ENCODE measurements at places on chromosomes 2 and 18.

DNA sequence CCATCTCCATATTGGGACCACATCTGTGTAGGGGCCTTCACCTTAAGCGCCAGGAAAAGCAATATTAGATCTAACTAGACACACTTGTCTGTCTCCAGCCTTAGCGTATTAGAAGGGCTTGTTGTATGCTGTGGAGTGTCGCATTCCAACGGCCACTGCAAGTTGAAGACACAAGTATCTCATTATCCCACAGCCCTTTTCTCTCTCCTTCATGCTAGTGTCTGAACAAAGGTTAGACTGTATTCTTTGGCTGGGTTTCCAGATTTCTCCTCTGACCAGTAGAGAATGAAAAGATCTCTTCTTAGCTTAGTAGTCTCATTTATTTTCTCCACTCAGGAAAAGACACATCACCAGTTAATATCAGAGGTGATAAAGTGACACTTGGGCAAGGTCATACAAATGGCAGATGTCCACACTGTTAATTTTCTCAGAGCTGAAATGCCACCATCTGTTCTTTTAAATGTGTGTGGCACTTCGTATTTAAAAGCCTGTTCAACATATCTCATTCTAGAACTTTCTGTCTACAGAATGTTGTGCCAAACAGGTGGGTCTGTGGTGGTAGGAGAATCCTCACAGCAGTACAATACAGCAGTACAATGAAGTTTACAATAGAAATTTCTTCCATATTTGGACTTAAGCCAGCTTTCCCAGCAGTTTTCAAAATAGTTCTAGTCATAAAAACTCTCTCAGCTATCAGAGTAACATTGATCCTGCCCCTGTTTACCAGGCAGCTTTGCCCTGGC lies 94.0 kb upstream of the ITGA6 start:
- no peak for DNase-seq

GRCh38 chr18:58900015-58900649 lies 35.5 kb downstream of the ZNF532 start:
- DNase-seq, result no peak

DNA sequence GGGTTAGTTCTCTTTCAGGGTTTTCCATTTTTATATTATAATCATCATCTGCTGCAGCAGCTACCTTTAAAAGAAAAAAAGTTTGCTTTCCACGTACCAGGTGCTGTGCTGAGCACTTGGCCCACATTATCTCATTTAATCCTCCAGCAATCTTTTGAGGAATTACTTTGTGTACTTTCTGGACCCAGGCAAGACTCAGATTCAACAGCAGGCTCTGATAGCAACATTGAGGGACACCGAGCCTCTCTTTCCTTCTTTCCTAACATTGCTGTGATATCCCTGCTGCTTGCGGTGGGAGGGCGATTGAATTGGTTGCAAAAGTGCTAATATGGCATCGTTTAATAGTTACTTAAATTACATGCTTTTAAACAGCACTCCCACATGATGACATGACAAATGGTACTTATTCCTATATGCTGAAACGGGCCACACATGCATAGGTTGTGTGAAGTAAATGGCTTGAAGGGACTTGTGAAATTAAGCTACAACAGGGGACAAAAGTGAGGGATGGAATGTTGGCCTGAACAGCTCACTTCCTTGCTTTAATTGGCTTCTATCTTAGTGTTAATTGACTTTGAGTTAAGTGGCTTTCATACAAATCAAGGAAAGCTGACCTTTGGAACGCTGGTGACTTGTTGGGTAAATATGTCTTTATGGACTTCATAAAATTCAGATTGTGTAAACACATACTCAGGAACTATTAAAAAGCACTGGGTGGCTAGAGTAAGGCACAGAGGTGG lies 21.2 kb downstream of the SPRED2 start:
- no peak for DNase-seq

- DNase-seq, result no peak
Measured at GRCh38 chr2:237422309-237422708, 8.3 kb upstream of the COL6A3 start.

GRCh38 chr2:235494716-235495372 lies 1.0 kb downstream of the AGAP1 start:
- no peak for DNase-seq

- DNase-seq, result no peak
Measured at GRCh38 chr2:108594132-108594981, 60.1 kb downstream of the LIMS1 start.

- no peak for DNase-seq
Measured at GRCh38 chr2:111701798-111702118, 182.2 kb downstream of the ANAPC1 start.

DNA sequence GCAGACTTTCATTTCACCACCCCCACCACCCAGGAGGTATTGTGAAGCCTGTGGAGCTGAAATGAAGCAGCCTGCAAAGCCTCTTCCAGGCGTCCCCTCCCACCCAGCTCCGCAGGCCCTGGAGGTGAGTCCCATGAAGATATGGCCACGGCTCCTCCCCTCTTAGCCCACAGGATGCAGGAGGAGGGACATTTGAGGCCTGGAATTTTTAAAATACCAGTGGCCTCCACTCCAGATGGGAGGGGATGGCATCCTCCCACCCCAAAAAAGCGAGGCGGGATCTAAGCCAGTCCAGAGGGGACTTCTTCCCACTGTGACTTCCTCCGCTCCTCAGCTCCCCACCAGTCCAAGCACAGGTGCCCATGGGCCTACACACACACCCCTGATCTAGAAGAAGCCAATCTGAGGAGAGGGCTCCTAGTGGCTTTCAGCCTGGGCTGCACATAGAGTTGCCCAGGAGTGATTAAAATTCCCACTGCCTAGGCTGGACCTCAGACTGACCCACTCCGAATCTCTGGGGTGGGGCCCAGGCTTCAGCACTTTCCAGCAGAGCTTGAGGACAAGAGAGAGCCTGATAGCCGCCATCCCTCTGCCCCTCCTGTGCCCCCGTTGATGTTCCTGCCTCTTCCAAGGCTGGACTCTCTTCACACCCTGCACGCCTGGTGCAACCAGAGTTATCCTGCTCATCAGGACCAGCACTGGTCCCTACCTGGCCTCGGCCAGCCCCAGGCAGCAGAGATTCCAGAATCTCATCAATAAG lies 206.9 kb downstream of the TNS1 start:
- DNase-seq, result no peak

GRCh38 chr2:45406621-45407020 lies 204.4 kb downstream of the SRBD1 start:
- no peak for DNase-seq

DNA sequence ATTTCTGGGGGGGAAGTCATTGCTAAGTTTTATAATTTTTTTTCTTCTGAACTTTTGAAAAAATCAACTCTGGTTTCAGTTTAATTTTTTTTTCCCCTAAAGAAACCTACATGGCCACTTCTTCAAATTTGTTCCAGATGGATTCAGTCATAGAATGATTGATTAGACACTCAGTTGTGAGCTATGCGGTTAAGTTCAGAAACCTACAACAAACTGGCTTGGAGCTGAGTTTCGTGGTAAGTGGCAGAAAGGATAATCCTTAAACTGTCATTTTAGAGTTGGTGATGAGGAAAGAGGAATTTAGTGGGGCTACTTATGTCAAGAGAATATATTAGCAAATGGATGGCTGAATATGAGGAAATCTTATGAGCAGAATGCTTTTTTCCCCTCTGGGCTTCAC lies 23.7 kb downstream of the EFEMP1 start:
- no peak for DNase-seq

- DNase-seq, result no peak
Measured at GRCh38 chr2:241298673-241299072, 16.8 kb downstream of the HDLBP start.

GRCh38 chr2:215736653-215737290 lies 276.6 kb downstream of the MREG start:
- no peak for DNase-seq

DNA sequence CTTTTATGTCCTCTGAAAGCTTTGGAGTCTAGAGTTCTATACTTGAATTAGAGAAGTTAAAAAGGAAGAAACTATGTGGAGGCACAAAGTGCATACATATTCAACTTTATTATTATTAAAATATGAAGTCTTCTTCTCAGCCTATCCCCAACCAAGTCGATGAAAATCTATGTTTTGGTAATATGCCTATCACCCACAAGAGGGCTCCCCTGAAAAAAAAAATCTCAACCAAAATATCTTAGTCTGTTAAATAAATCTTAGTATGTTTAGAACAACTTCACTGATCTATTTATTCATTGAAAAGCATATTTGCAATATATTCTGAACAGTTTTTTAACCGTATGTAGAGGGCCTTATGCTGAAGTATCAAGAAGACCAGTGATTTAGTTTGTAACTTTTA lies 804.5 kb downstream of the TDRD15 start:
- DNase-seq, result no peak

GRCh38 chr18:9177466-9177865 lies 40.9 kb downstream of the ANKRD12 start:
- DNase-seq, result no peak

- DNase-seq, result no peak
Measured at GRCh38 chr18:50405582-50406271, 30.9 kb downstream of the SKA1 start.

- DNase-seq, result no peak
Measured at GRCh38 chr2:139122711-139123158, 342.5 kb upstream of the NXPH2 start.

DNA sequence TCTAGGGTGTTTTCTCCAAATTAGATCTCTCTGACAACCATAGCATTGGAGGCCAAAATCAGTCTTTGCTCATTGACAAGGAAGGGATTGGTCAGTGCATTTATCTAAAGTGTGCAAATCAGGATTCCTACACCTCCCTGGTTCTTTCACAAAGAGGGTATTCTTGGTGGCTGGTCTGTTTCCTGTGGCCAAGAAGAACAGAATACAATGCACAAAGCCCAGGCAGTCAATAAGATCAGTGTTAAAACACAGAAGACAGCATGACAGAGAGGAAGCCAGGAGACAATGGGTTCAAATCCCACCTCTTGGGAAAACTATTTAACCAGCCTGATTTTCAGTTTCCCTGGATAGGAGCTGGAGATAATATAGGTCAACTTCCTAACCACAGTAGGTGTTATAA lies 46.1 kb upstream of the THOC1 start:
- DNase-seq, result no peak

DNA sequence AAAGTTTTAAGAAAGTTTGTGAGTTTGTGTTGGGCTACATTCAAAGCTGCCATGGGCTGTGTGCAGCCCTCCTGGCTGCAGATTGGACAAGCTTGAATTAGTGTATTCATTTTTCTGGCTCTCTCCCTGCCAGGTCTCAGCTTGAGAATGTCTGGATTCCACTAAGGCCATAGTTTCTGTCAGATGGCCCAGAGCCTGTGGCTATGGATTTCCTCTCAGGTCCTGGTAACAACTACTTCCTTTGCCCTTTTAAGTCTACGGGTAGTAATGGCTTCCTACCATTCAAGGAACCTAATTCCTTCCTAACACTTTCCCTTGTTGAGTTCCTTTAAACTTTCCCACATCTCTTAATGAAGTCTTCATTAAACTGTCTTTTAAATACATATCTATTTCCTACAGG lies 24.3 kb upstream of the PSMD14 start:
- DNase-seq, result no peak

GRCh38 chr2:20582600-20583221 lies 68.2 kb downstream of the HS1BP3 start:
- no peak for DNase-seq

DNA sequence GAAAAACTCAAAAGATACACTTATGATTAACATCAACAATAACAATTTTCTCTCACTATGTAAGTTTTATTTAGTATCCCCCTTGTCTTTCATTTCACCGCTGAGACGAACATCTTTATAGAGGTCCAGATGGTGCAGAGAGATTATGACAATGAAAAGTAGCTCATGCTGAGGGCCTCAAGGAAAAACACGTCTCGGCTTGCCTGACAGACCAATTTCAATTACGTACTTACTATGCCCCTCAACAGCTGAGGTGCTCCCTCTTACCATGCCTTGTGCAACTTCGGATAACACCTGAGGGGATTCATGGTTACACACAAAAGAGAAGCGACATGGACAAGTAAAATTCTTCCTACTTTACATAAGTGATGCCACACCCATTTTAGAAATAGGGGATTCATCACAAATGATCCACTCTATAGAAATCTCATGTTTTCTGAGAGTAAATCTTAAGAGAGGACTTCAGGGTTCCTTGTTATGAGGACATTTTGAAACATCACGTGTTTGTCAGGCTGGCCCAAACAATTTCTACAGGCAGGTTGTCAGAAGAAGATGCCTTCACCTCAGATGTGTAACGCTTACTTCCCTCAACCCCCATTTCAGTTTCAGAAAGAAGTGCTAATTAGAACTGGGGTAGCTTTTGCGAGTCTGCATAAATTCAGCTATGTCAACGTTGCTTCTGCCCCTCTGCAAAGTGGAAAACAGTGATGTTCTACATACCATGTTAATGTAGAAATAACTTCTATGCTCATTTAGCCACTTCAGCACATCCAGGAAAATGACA lies 191.4 kb downstream of the NRXN1 start:
- no peak for DNase-seq

- DNase-seq, result no peak
Measured at GRCh38 chr18:44821924-44822323, 141.2 kb downstream of the SETBP1 start.

DNA sequence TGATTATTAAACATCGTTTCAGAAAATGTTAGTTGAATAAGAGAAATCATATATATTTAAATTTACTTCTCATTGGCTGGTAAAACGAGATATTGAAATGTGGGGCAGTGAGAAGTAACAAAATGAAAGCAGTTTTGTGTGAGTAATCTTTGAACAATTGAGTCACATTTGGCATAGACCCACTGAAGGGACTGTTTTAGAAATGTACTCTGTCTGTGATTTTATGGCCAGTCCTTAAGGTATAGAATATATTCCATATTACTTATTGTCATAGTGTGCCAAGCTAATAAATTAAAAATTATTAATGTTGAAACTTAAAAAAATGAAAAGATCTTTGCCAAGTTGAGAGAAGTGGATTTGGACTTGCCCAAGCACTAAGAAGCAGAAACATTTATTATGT lies 222.4 kb upstream of the COL3A1 start:
- no peak for DNase-seq

DNA sequence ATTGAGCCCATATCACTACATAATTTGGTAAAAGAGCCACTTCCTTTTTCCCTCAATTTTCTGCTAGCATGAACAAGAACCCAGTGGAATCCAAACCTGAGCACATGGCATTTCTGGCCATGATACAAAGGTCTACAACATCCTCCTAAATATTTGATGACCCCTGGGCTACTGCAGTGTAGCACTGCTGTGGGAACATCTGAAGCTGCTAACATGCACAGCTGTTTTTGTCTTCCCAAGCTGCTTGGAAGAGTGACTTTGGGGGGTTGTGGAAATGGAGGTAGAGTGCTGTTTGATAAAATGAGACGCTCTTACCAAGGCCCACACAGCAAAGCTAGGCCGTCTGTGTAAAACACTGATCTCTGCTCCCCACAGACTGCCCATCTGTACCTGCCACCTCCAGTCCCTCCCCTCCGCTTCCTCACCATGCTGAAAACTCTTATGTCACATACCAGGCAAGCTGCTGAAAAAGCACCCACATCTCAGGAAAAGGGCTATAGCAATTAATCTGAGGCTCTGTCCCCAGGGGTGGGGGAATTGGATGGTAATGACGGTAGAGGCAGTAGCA lies 197.2 kb upstream of the HNRNPA3 start:
- no peak for DNase-seq

- DNase-seq, result no peak
Measured at GRCh38 chr2:58099096-58099769, 52.6 kb downstream of the VRK2 start.

GRCh38 chr2:23940718-23941620 lies 706 bp downstream of the UBXN2A start:
- DNase-seq, result no peak

- DNase-seq, result no peak
Measured at GRCh38 chr2:60333264-60333663, 220.2 kb downstream of the BCL11A start.
